ENCODE measurements at places on chromosomes 1 and 21. TPM values are rescaled to one million over a fixed set of nuclear protein-coding genes. Genes with fewer than 3 reads are reported as not detected.

The SLC45A1 gene
- 0.70 TPM for total RNA-seq

GRCh38 chr1:170247751-170248521 is 102.2 kb downstream of the NTMT2 start:
- DNase-seq = no peak

The RHEX gene
- total RNA-seq = 0.43 TPM

The TSPAN2 gene
- 3.3 TPM for total RNA-seq

The NR5A2 gene
- 53.6 TPM for total RNA-seq

The MYBPH gene
- not detected for total RNA-seq

- peak; percentile 66 for DNase-seq
Measured at GRCh38 chr1:155105604-155106011, 22.1 kb upstream of the EFNA1 start.

- DNase-seq = no peak
Measured at GRCh38 chr1:218112862-218113261, 172.2 kb upstream of the RRP15 start.

- no peak for DNase-seq
Measured at GRCh38 chr21:29018540-29018939, 609 bp downstream of the RWDD2B start.
